Hepatocyte (in vitro differentiated cells): ENCODE measurements at places on chromosomes 5 and 9. TPM values are rescaled to one million over a fixed set of nuclear protein-coding genes. Genes with fewer than 3 reads are reported as not detected.

FRRS1L gene
- polyA plus RNA-seq = 2.0 and 2.6 TPM in 2 replicates

MARCOL gene
- polyA plus RNA-seq = not detected in 2 replicates

ACOT12 gene
- 2.9 and 5.3 TPM in 2 replicates for polyA plus RNA-seq

GAS1 gene
- 85.2 and 101 TPM in 2 replicates for polyA plus RNA-seq

TOR1B gene
- 7.7 and 11.5 TPM in 2 replicates for polyA plus RNA-seq

RAD23B gene
- 15.9 and 19.4 TPM in 2 replicates for polyA plus RNA-seq

TAF11L7 gene
- polyA plus RNA-seq = not detected in 2 replicates

VCAN gene
- 98.0 and 104 TPM in 2 replicates for polyA plus RNA-seq

GRCh38 chr9:129070696-129071525 lies 10.0 kb upstream of the DOLPP1 start:
- no peaks in the 10 kb centered on the region for H3K27me3 ChIP-seq
- H3K4me3 ChIP-seq = no peak overlapping the region
- H3K27ac ChIP-seq = no peak overlapping the region
- no peaks in the 10 kb centered on the region for H3K36me3 ChIP-seq

DNA sequence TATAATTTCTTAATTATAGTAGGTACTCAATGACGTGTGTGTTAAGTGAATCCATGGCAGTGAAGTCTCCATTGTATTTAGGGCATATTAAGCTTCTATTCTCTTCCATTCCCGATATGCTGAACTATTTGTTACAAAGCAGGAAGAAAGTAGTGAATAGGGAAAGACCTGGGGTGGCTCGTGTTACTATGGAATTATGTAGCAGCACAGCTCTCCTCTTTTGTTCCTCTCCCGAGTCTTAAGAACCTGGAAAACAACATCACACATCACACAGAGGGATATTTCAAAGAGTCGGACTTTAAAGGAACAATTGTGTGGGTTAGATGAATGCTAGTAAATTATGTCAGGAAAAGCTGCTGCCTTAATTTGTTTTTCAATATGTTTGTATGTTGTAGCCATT lies 131.8 kb downstream of the PCSK5 start:
- H3K4me3 ChIP-seq = no peak overlapping the region
- no peak for DNase-seq
- no peak overlapping the region for H3K27ac ChIP-seq
- H3K36me3 ChIP-seq = no peaks in the 10 kb centered on the region

GRCh38 chr9:123044586-123044985 lies 11.1 kb downstream of the GPR21 start:
- no peak for DNase-seq
- H3K27me3 ChIP-seq = no peaks in the 10 kb centered on the region
- H3K4me3 ChIP-seq = no peak overlapping the region
- peak overlapping the region; percentile 18 for H3K27ac ChIP-seq

- no peak overlapping the region for H3K27ac ChIP-seq
- no peak overlapping the region for H3K4me3 ChIP-seq
- no peaks in the 10 kb centered on the region for H3K36me3 ChIP-seq
- no peaks in the 10 kb centered on the region for H3K4me1 ChIP-seq
- H3K27me3 ChIP-seq = no peaks in the 10 kb centered on the region
Observed at GRCh38 chr9:61673247-61673646, 483.4 kb downstream of the SPATA31A7 start.

GRCh38 chr5:115329475-115329874 lies 33.0 kb upstream of the CCDC112 start:
- no peaks in the 10 kb centered on the region for H3K36me3 ChIP-seq
- no peak for DNase-seq
- H3K27ac ChIP-seq = no peak overlapping the region
- no peak overlapping the region for H3K4me3 ChIP-seq

- DNase-seq = no peak
- no peaks in the 10 kb centered on the region for H3K27me3 ChIP-seq
- no peaks in the 10 kb centered on the region for H3K36me3 ChIP-seq
- H3K4me3 ChIP-seq = no peak overlapping the region
Observed at GRCh38 chr5:125743939-125744338, 679.3 kb upstream of the GRAMD2B start.

DNA sequence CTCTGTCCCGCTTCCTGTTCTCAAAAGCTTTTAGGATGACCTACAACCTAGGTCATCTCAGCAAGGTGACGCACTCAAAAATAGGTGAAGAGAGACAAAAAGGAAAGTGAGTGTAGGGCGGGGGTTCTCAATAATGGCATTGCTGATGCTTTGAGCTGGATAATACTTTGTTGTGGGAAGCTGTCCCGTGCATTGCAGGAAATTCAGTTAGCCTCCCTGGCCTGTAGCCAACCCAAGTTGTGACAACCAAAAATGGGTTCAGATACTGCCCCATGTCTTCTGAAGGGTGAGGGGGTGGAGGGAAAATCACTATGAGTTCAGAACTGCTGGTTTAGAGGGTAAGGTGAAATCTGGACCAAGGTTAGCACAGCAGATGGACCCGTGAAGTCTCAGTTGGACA lies 151.4 kb downstream of the MAST4 start:
- H3K27ac ChIP-seq = no peak overlapping the region
- DNase-seq = no peak
- H3K4me3 ChIP-seq = no peak overlapping the region
- H3K4me1 ChIP-seq = peaks cover 4% of the 10 kb centered on the region
- H3K36me3 ChIP-seq = no peaks in the 10 kb centered on the region

GRCh38 chr9:98520221-98520960 lies 188.3 kb downstream of the GABBR2 start:
- no peaks in the 10 kb centered on the region for H3K36me3 ChIP-seq
- DNase-seq = no peak
- H3K27me3 ChIP-seq = peaks cover 6% of the 10 kb centered on the region
- H3K4me1 ChIP-seq = no peaks in the 10 kb centered on the region

- no peaks in the 10 kb centered on the region for H3K36me3 ChIP-seq
- H3K4me3 ChIP-seq = no peak overlapping the region
- H3K27me3 ChIP-seq = no peaks in the 10 kb centered on the region
- H3K27ac ChIP-seq = peak overlapping the region; percentile 67
- peak; percentile 64 for DNase-seq
Observed at GRCh38 chr5:175572886-175573285, 85.0 kb upstream of the HRH2 start.

GRCh38 chr9:36045610-36046009 lies 8.9 kb downstream of the RECK start:
- no peaks in the 10 kb centered on the region for H3K27me3 ChIP-seq
- H3K27ac ChIP-seq = no peak overlapping the region
- H3K4me1 ChIP-seq = no peaks in the 10 kb centered on the region
- DNase-seq = no peak
- no peak overlapping the region for H3K4me3 ChIP-seq

DNA sequence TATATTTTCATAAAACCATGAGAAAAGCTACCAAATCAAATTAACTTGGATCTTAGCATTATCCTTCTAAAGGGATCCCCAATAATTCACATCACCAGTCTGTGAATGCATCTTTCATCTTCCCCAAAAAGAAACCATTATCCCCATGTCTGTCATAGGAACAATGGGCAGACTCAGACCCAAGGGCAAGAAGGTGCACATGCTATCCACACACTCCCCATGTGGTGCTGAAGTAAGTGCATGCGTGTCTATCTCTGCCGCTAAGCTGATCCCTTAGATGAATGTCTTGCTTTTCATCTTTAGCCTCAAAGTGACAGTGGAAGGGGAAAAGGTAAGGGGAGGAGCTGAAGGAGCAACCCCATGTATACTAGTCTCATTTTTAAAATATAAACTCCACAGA lies 10.2 kb downstream of the SPOCK1 start:
- H3K36me3 ChIP-seq = no peaks in the 10 kb centered on the region
- H3K27ac ChIP-seq = no peak overlapping the region
- H3K27me3 ChIP-seq = peaks cover under 1% of the 10 kb centered on the region
- no peak overlapping the region for H3K4me3 ChIP-seq
- no peak for DNase-seq

DNA sequence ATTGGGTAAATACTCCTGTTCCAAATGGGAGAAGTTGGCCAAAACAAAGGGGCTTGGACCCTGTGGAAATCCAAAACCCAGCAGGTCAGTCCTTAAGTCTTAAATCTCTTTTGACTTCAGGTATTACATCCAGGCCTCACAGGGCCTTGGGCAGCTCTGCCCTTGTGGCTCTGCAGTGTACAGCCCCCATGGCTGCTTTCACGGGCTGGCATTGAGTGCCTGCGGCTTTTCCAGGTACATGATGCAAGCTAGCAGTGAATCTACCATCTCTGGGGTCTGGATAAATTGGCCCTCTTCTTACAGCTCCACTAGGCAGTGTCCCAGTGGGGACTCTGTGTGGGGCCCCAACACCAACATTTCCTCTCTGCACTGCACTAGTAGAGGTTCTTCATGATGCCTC lies 308.5 kb upstream of the ARRDC3 start:
- no peak for DNase-seq
- H3K27ac ChIP-seq = no peak overlapping the region
- H3K36me3 ChIP-seq = no peaks in the 10 kb centered on the region
- no peaks in the 10 kb centered on the region for H3K27me3 ChIP-seq

DNA sequence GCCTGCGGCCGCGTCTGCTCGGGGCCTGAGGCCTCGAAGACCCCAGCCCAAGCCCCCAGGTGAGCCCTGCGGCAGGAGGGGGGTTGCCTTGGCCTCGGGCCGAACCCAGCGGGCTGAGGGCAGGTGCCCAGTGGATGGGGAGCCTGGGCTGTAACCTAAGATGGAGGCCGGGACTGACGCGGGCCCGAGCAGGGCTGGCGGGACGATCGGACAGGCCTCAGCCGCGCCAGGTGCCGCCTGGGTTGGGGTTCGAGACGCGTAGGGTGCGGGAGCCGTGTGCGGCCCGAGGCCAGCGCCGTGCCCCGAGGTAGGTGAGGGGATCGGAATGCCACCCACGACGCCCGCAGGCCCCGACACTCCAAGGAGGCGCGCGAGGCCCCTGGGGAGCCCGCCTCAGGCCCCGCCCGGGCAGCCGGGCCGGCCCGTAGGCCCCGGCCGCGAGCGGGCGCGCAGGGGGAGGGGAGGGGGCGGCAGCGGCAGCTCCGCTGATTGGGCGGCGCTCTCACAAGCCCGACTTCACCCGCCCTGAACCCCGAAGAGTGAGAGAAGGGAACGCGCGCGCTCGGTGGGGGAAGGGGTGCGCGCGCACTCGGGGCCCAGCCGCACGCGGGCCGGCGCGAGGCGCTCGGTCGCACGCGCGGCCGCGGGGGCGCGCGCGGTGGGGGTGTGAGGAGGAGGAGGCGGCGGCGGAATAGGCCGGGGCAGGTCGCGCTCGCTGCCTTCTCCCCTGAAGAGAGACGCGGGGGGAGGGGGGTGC lies at the start of gene NSD1:
NSD1 (plus strand) TSS at position 678 of the 757 bp plus-strand sequence. CDS start 1,331 bp downstream, outside the sequence.
- peak within 1 kb of the TSS; percentile 94 for H3K4me3 ChIP-seq
- H3K27me3 ChIP-seq = no peaks in the 10 kb centered on the region

DNA sequence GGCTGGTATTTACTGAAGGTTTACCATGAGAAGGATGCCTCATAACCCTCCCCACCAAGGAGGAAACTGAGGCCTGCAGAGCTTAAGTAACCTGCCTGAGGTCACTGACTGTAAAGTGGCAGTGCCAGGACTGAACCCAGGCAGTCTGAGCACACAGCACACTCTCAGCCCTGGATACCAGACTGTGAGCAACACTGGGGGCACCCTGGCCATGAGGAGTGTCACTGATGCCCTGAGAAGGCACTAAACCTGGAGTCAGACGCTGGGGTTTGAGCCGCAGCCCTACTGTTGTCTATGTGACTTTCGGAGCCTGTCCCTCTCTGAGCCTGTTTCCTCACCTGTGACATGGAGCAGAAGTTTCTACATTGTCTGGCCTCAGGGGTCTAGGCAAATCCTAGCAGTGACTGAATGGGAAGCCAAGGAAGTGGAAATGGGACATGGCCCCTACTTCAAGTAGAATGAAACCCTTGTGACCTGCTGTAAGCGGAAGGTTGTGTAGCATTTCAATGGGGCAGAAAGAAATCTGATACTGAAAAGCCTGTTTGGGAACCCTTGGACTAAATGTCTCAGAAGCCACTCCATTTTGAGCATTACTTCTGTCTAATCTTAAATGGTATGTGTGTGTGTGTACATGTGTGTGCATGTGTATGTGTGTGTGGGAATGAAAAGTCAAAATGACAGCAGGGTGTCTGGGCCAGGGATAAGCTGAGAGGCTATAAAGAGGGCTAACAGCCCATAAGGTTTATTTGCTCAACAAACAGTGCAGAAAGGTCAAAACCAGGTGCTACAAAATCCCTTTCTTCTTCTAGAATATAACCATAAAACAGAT lies 36.0 kb downstream of the B4GALT1 start:
- no peak for DNase-seq
- peak overlapping the region; percentile 87 for H3K27ac ChIP-seq
- peaks cover 52% of the 10 kb centered on the region for H3K4me1 ChIP-seq
- no peak overlapping the region for H3K4me3 ChIP-seq
- no peaks in the 10 kb centered on the region for H3K36me3 ChIP-seq

- no peak overlapping the region for H3K4me3 ChIP-seq
- H3K4me1 ChIP-seq = no peaks in the 10 kb centered on the region
- DNase-seq = peak; percentile 24
- H3K27ac ChIP-seq = no peak overlapping the region
- no peaks in the 10 kb centered on the region for H3K27me3 ChIP-seq
Observed at GRCh38 chr5:128237546-128237945, 154.0 kb downstream of the SLC12A2 start.

DNA sequence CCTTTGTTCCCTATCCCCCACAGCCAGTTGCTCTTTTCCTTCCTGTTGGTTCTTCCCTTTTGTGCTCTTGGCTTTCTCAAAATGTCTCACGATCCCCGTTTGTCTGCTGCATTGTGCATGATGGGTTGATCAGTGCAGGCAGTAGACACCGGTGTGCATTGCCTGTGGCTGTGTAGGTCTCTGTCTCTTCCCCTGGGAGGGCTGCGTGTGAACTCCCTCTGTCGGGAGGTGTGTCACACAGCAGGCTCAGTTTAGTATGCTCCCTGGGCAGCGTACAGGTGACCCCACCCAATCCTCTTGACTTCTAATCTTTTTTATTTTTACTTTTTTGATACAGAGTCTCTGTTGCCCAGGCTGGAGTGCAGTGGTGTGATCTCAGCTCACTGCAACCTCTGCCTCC lies 265.3 kb downstream of the FSTL4 start:
- H3K4me3 ChIP-seq = no peak overlapping the region
- H3K36me3 ChIP-seq = no peaks in the 10 kb centered on the region
- no peaks in the 10 kb centered on the region for H3K27me3 ChIP-seq
- no peak overlapping the region for H3K27ac ChIP-seq

DNA sequence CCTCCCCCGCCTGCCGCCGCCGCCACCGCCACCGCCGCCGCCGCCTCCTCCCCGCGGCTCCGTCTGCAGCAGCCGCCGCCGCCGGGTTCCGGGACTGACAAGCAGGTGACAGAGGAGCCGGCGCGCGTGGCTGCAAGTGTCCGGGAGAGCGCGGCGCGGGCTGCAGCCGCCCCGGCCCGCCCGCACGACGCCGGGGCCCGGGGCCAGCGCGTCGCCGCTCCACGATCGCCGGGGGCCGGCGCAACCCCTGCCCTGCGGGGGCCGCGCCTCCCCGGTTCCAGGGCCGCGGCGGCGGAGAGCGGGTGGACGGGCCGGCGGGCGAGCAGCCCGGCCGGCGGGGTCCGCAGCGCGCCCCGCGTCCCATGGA lies 343 bp downstream of the LMX1B start:
- H3K4me3 ChIP-seq = no peak overlapping the region
- no peak overlapping the region for H3K27ac ChIP-seq
- H3K36me3 ChIP-seq = no peaks in the 10 kb centered on the region
- DNase-seq = no peak
